NCI-H524 (cell line): ENCODE measurements at places on chromosomes 1 and 21.

DNA sequence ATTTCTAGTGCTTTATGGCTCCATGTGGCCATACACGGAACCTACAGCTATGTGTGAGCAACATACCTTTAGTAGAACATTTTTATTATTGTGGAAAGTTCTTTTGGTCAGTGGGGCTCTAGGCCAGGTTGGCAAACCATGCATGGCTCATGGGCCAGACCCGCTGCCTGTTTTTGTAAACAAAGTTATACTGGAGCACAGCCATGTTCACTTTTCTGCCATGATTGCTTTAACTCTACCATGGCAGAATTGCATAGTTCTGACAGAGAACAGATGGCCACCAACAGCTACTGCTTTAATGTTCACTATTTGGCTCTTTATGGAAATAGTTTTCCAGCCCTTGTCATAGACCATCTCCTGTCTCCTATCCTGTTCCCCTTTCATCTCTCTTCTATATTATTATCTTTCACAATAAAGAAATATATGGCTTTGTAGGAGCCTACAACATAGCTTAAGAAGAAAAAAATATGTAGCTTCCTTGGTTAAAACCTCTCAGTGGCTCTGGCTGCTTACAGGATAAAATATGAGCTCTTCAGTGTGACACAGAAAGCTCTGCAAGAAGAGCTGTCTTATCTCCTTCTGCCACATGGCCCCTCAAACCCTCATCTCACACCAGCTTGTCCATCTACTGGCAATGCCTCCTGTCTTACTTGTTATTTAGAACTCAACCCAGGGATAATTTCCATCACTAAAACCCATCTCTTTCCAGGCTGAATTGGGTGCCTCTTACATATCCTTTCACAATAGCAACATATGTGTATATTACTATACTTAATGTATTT is 54.6 kb upstream of the RWDD3 start:
- DNase-seq = peak; percentile 72

- peak; percentile 25 for DNase-seq
These were observed 71.1 kb upstream of the CD34 start for GRCh38 chr1:207981976-207982375.

DNA sequence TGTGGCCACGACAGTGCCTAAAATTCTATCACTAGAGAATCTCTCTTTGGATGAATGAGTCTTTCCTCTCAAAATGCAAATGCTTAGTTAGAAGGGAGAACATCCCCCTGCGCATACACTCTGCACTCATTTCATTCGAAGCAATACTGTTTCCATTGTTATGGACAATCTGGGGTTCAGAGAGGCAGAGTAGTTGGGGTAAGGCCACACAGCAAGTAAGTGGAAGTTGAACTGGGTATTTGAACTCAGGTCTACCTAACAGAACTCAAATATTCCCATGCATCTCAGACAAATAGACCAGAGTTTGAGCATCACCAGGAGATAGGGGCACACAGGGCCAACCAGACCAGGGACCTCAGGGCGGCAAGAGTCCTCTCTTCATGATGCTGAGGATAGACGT is 25.5 kb downstream of the RAP1GAP start:
- DNase-seq = no peak

DNA sequence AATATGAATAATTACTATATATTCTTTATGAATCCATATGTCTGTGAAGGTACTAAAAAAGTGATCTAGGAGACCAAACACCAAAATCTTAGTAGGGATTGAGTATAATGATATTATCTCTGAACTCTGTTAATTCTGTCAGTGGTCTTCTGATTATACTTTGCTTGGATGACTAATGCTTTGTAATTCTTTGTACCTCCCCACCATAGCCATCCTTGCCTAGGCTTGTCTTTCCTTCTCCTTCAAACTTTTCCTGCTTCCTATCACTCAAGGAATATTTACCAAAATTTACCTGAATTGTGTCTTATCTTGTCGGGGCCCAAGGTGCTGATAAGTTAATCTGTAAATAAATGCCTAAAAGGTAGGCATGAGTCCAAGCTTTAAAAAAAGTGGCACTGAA is 845 bp upstream of the RGS5 start:
- DNase-seq = no peak

DNA sequence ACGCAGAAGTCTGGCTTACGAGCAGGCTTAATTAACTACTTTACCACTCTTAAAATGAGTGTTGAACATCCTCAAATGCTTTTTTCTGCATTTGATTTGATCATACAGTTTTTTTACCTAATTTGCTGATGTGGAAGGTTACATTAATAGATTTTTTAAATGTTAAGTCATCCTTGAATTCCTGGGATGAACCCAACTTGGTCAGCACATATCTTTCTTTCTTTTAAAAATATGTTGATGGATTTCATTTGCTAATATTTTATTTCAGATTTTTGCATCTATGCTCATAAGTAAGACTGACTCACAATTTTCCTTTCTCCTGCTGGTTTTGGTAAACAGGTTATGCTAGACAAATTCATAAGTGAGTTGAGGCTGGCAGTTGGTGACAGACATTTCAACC is 82.9 kb downstream of the LHX4 start:
- no peak for DNase-seq

DNA sequence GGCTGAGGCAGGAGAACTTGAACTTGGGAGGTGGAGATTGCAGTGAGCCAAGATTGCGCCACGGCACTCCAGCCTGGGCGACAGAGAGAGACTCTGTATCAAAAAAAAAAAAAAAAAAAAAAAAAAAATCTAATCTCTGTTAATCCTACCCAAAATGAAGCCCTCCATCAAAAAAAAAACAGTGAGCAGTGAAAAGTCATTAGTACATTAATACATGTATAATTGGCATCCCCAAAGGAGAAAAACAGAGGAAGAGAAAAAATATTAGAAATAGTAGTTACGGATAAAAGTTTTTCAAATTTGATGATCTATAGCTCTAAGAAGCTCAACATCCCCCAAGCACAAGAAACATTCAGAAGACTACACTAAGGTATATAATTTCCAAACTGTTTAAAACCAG is 71.6 kb downstream of the TRIM33 start:
- DNase-seq = no peak

DNA sequence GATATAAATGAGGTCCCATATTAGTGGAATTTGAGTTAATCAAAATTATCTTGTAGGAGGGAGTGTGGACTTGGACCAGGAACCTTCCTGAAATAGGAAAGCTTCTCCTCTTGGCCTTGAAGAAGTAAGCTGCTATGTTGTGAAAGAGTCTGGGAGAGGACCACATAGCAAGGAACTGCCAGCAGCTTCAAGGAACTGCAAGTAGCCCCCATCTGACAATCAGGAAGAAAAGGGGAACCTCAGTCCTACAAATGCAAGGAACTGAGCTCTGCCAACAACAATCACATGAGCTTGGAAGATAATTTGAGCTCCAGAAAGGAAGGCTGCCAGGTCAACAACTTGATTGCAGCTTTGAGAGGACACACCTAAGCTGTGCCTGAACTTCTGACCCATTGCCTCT is 8.2 kb upstream of the PRMT6 start:
- DNase-seq = no peak

GRCh38 chr1:229133811-229134210 is 137.1 kb upstream of the RAB4A start:
- no peak for DNase-seq

GRCh38 chr1:238772322-238772721 is 614.0 kb upstream of the CHRM3 start:
- DNase-seq = no peak

DNA sequence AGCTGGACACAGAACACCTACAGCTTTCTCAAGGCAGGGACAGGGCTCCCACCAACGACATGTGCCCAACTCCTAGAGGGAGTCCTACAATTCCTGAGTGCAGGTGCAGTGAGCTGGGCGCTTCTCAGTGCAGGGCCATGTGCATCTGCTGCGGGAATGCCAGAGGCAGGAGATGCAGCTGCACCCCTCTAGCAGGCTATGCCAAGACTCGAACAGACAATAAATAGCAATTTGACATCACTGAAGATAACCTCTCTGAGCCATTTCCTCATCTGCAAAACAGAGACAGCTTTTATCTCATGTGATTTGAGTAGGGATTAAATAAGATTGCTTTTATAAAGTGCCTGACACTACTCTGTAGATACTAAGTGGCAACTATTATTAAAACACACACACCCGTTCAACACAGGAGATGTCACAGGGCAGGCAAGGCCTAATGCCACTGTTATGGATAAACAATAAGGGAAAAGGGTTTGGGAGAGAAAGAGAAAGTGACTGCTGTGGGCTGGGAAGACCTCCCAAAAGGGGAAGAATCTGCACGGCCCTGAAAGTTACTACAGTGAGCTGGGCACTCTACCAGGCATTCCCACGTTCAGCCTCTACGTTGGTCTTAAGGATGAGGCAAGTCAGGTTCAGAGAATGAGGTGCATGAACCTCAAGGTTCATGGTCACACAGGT is 5.7 kb downstream of the SLC9A1 start:
- no peak for DNase-seq

DNA sequence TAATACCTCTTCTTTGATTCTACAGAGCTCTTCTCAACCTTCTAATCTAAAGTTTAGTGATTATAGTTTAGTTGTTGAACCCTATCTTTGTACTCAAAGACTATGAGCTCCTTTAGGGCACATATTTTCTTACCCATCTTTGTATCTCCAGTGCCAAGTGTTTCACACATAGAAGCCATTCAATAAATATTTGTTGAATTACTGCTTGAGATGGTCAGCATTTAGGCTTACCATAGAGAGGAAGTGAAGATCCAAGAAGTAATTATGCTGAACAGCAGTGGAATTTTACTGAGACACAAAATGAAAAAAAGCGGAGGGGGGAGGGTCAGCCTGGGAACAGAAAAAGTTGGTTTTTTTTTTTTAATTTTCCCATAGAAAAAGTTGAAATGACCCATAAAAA is 21.9 kb downstream of the PIK3R3 start:
- DNase-seq = no peak

DNA sequence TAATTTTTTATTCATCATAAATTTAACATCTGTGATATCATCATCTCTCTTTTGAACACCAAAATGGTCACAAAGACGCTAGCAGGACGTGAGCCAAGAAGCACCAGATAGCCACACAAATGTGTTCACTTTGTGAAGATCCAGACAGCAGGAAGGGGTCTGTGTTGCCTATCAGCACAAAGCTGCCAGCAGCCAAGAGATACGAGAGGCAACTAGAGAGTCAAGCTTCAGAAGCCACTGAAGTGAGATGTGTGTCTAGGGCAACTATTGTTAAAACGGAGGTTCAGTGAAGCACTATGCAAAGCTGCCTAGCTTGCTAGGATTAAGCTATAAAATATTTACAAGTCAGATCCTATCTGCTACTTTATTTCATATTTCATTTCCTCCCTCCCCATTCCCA is 45.3 kb downstream of the NDC1 start:
- no peak for DNase-seq

DNA sequence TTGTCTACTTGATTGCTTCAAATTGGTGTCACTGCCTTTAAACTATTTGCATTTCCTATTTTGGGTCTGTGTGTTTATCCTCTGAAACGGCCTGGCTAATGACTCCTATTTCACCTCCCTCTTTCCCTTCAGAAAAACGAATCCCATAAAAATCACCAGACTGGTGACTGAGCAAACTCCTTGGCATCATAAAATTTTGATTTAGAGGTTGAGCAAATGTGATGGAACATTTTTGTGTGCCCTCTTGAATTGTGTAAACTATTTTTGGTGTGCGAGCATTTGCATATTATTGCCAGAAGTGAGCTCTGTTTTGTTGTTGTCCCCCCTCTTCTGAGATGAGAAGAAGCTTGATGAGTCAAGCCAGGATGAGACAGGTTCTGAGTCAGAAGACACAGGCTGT is 316.1 kb downstream of the AJAP1 start:
- DNase-seq = no peak

GRCh38 chr1:12542138-12542465 is 75.9 kb downstream of the DHRS3 start:
- no peak for DNase-seq

DNA sequence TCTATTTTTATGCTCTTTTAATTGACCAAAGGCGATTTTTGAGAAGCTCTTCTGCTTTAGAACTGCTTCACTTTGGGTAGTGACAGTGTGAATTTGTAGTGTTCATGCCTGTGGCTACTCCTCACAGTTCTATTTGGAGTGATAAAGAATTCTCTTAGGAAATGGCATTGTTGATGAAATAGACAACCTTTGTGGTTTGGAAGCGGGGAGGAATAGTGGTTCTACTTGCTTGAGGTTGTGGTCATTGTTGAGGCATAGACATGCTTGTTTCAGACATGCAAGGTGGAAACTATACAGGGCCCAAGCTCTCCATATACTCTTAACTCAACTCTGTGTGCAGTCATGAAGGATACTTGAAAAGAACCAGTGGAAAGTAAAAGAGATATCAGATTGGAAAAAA is 481.1 kb upstream of the NEGR1 start:
- no peak for DNase-seq

DNA sequence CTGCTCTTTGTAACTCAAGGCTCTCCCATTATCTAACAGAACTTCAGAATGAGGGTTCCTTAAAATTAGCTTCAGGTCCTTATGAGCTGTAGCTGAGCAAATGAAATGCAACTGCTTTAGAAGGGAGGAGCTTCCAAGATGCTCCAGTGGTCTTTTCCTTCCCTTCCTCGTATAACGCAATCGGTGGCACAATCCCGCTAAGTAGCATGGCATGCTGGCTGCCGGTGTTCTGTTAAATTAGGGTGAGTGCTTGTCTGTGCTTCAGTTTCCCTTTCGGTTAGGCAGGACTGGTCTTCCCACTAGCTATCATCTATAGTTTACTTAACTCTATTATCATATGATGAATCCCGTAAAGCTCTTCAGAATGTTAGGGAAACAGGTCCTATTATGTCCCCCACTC is 917 bp downstream of the KIAA0040 start:
- DNase-seq = no peak

GRCh38 chr1:191414981-191415640 is 743.2 kb upstream of the RGS18 start:
- no peak for DNase-seq

GRCh38 chr1:241715956-241716355 is 63.9 kb downstream of the WDR64 start:
- DNase-seq = no peak

DNA sequence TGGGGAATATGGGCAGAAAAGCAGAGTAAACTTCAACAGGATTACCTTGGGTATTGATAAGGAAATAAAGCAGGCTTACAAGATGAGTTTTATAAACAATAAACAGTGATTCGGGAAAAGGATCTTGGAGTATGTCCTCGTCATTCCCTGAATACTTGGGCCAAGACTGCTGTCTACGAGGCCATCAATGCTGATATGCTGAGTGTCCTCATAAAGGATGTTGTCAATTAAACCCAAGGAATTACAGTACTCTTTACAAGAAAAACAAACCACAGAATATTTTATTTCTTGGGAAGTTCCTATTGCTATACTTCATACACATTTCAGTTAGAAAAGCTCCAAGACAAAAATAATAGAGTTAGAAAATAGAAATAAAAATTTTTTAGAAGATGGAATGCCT is 34.9 kb downstream of the ATP1B1 start:
- no peak for DNase-seq

GRCh38 chr1:188155261-188155660 is 1326.5 kb downstream of the PLA2G4A start:
- DNase-seq = no peak
